Memory B cell (primary cell): ENCODE measurements at places on chromosomes 13 and 19.

- no peak for DNase-seq
Observed at GRCh38 chr19:2374808-2375207, 14.7 kb downstream of the TMPRSS9 start.

DNA sequence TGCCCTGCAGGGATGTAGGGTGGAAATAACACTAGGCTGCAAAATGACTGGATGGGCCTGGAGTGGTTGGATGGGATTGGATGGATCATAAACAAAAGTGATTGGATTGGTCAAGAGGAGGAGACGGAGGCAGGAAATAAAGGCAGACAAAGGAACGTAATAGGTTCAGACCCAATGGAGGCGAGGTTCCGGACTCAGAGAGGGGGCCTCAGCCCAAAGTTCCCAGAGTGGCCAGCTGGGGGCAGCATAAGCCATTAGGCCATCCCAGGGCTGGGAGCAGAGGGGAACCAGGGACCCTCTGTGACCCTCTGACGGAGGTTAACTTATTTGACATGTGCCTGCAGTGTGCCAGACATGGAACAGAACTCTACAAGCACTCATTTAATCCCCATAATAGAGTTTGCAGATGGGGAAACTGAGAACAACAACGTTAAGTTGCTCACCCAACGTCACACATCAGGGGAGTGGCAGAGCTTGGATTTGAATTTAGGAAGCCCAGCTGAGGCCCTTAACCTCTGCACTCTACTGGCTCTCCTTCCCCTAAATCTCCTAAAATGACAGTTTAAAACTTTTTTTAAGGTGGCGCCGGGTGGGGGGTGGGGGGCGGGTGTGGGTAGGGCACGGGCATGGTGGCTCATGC, 15.3 kb upstream of the MAP1S start:
- peak; percentile 78 for DNase-seq

DNA sequence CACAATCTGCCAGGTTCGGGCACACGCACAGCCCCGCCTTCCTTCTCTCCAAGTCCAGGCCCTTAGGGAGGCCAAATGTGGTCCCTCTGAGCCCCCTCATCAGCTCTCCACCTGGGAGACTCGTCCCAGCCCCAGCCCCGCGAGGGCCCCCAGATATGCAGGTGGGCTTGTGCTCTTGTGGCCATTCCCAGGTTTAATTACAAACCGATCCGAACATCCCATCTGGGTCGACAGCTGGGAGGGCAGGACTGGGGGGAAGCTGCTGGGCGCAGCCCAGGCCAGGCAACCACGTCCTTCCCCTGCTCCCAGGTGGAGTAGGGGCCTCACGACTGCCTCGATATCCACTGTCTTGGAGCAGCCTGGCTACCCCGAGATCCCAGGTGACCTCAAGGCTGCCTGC, 7.5 kb upstream of the C2CD4C start:
- DNase-seq, result no peak

- DNase-seq, result no peak
Observed at GRCh38 chr13:88042489-88042888, 371.3 kb downstream of the SLITRK5 start.

- no peak for DNase-seq
Observed at GRCh38 chr13:46320406-46320805, 66.6 kb downstream of the RUBCNL start.

- no peak for DNase-seq
Observed at GRCh38 chr13:113974304-113975281, 717 bp upstream of the C13orf46 start.

GRCh38 chr13:76329004-76329403, 557.2 kb downstream of the KCTD12 start:
- no peak for DNase-seq

GRCh38 chr19:39796000-39796498, 17.4 kb downstream of the LEUTX start:
- DNase-seq, result no peak

DNA sequence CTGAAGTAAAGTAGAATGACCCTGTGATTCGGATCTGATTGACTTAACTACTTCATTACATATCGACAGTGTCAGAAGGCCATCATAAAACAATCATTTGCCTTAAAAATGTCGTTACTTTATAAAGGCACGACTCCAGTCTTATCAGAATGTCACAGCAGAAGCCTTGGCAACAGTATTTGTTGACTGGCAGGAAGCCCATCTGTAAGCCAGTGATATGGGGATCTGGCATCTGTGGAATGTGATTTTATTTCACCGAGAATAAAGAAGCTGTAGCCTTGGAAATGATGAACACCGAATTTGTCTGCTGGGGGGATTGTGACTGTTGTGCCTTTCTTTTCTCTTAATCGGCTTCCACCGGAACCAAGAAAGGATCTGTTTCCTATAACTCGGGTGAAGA, 362.5 kb downstream of the TDRD3 start:
- no peak for DNase-seq

- no peak for DNase-seq
Observed at GRCh38 chr19:13010992-13011652, 15.8 kb downstream of the NFIX start.

GRCh38 chr13:83057119-83057518, 825.2 kb downstream of the SLITRK1 start:
- no peak for DNase-seq

- no peak for DNase-seq
Observed at GRCh38 chr13:25493931-25494640, 122.3 kb downstream of the ATP8A2 start.

- DNase-seq, result no peak
Observed at GRCh38 chr13:109869312-109870237, 83.2 kb upstream of the IRS2 start.

- no peak for DNase-seq
Observed at GRCh38 chr13:36700170-36700569, 26.4 kb downstream of the SERTM1 start.

DNA sequence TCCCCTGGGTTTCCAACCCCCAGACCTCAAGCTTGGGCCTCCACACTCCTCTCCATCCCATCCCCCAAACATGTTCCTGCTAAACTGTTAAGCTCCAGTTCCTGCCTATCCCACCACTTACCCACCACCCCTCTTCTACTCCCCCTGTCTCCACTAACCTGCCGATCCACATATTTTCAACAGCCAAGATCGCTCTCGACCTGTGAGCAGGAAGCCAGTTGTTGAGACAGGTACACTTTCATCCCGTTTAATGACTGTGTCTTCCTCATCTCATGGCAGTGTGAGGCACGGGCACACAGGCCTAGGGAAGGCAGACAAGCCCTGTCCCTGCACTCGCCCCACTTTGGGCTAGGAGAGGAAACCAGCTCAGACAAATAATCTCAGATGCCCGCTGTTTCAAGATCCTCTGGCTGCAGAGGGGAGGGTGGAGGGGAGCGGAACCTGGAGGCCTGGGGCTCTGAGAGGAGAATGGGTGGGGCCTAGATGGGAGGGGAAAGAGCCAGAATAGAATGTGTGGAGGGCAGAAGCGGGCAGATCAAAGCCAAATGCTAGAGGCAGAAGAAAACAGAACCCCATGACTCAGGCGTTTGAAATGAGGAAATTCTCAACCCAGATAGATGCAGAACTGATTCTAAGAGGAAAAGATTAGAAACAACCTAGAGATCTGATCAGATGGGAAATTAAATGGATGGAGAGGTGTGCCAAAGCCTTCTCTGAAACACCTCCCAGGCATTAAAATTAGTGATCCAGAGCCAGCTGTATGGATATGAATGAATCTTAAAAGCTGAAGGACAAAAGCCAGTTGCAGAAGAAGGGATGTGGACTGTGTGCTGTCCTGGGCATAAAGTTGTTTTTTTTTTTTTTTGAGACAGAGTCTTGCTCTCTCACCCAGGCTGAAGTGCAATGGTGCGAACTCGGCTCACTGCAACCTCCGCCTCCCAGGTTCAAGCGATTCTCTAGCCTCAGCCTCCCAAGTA, 16.9 kb upstream of the CYP2S1 start:
- DNase-seq, result no peak

DNA sequence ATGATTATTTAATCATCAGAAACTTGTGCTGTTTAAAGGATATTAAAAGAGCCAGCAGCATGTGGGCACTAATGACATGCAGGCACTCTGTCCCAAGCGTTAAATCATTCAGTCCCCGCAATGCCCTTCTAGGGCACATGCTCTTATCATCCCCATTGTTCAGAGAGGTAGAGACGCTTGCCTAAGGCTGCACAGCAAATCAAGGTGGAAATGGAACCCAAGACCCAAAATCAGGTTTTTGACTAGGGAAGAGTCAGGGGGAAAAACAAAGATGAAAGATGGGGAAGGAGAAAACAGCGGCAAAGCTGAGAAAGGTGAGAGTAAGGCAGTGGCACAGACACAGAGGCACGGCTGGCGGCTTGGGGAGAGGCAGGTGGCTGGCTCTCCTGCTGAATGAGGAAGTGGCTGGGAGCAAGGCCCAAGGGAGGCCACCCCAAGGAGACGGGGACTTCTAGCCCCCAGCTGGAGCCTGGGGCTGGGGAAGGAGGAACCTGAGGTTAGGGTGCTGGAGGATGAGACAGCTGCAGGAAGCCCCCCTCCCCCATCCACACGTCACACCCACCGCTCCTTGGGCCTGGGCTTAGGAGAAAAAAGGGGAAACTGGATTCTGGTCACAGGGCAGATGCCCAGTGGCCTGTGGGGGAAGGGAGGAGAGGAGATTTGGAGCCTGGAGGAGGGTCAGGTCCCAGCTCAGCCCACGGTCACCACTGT, 1.0 kb upstream of the TYROBP start:
- peak; percentile 74 for DNase-seq

GRCh38 chr19:4083677-4084546, 17.2 kb upstream of the ZBTB7A start:
- no peak for DNase-seq

DNA sequence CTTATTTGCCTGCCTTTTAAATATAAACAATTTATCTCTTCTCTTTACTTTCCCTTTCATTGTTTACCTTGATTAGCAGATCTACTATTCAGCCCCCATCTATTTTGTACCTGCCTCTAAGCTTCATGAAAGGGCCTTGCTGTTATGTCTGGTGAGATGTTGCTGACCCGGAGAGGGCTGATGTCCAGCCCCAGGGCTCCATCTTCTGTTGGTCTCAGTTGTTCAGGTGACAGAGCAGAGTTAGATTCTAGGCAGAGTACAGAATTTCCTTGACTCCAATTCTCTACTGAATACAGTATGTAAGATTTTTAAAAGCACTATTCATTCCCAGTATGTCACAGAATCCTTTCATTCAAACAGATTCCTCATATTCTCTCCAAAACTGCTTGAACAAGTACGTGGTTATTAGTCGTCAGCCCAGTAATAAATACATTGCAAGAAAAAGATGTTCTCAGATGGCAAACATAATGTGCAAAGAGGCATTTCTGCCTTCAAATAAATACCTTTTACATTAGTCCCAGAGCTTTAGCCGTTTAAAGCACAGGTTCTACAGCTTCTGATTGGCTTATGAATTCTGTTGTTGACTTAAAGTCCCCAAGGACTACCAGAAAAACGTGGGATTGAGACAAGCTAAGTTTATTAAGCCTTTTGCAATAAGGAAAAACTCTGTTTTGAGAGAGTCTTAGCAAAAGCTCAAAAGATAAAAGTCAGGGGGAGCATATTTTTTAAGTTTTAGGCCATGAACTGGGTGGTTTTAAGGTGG, 159.1 kb downstream of the GPC5 start:
- DNase-seq, result no peak

DNA sequence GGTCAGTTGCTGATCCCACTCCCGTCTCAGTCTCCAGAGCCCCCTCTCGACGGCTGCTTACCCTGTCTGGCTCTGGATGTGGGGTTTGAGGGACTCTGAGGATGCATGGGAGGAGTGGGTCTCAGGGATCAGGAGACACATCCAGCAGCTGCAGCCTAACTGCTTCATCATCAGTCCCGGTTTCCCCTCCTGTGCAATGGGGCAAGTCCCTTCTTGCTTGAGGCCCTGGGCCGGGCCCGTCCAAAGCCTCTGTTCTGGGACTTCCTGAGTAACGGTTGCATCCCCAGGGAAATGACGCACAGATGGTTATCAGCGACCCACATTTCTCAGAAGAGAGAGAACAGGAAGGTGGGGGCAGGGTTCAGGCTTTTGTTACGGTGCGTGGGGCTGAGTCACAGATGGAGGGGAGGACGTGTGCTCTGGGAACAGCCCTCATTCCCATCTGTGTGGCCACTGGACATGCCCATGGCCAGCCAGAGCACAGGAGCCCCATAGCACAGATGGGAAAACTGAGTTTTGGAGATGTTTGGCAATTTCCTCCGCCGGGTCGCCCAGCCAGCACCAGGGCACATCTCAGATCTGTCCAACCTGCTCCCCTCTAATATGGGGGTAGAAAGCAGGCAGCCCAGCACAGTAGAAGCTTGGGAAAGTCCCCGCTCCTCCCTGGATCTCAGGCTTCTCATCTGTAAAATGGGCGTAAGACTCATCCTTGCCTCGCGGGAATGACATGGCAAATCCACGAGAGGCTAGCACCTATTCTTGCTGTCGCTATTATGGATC, 19.3 kb downstream of the GNA15 start:
- DNase-seq, result peak; percentile 65

GRCh38 chr13:110881839-110882627, 32.8 kb downstream of the ANKRD10 start:
- no peak for DNase-seq

- DNase-seq, result no peak
Observed at GRCh38 chr19:40808021-40808325, 9.0 kb downstream of the EGLN2 start.

- no peak for DNase-seq
Observed at GRCh38 chr13:37443538-37443937, 155.0 kb downstream of the POSTN start.

- no peak for DNase-seq
Observed at GRCh38 chr13:102680842-102681740, 13.8 kb downstream of the METTL21C start.

DNA sequence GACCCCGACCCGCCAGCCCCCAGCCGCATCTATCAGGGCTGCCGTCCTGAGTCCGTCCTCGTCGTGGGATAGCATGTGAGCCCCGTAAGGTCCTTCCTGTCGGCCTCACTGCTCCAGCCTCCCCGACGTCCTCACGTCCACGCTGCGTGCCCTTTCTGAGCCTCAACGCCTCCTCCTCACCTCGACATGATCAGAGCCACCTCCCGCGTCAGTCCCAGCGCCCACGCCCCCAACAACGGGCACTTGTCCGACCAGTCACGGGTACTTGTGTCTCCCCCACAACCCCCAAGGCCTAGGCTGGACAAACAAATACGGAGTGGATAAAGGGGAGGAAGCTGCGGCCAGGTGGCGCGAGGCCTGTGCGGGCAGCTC, 665 bp downstream of the ZNF497 start:
- no peak for DNase-seq

GRCh38 chr19:13018035-13018914, 23.0 kb downstream of the NFIX start:
- no peak for DNase-seq

GRCh38 chr19:17180997-17181702, 34.0 kb upstream of the USE1 start:
- DNase-seq, result no peak

DNA sequence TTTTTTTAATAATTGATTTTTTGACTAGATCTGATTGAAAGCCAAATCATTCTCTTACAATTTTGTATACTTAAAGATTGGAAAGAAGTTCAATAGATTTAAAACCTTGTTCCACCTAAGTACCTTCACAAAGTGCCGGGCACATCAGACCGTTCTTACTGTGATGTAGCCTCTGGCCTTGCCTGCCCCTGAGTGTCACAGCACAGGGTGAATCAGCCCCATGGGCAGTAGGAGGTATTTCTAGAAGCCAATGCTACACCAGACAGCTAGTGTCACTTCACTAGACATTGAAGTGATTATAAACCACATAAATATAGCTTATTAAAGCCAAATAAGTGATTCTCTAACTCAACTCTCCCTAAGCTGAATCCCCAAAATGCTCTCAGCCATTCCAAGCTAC, 131.3 kb downstream of the LACC1 start:
- no peak for DNase-seq

GRCh38 chr13:62747152-62747551, 1331.5 kb upstream of the PCDH20 start:
- DNase-seq, result no peak

GRCh38 chr13:108226184-108226583, 8.0 kb downstream of the ABHD13 start:
- no peak for DNase-seq
